ENCODE measurements at places on chromosomes 6 and 20.

DNA sequence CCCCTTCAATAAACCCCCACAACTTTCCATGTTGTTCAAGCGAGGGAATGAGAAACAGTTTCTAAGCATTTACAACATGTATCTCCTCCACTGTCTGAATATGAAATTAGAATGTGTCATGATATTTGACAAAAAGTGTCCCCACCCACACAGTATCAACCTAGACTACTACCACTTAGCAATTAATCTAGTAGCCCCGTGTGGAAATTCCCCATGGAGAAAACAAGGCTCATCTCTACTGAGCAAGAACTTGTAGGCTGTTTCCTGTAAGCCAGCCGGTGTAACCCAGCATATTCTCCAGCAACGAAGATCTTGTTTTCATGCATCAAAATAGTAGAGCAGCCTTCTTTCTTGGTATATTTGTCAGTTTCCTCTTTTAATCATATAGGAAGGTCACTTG, 115.0 kb downstream of the IRF4 start:
- peak; percentile 72 for DNase-seq

- DNase-seq = no peak
Observed at GRCh38 chr6:135094403-135094821, 39.8 kb upstream of the HBS1L start.

DNA sequence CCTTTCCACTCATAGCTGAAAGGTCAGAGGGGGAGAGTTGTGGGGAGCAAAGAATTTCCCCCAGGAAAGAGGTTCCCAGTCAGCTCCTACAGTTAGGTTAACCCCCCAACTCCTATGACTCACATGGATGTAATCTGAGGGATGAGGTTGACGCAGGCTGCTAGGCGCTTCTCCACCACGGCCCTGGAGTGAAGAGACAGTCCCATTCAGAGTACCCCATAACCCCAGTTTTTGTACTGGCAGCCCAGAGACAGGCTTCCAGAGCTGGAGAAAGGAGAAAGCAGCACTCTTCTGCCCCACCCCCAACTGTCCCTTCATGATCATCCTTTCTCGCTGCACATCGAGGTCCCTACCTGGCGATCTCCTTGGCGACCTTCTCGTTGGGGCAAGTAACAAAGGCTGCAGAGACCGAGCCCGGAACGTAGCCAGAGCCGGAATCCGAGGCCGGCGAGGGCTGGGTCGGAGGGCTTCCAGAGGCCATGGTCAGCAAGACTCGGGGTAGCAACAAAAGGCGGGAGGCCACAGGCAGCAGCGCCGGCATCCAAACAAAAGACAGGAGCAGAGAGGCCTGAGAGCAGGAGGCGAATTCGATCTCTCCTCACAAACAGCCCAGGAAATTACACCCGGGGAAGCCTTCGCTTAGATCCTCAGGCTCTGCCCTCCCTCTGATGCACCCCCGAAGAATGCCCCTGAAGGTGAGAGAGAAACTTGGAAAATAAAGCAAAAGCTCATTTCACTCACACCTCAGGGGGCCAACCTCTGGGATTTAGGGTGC, 592 bp downstream of the CUTA start:
- DNase-seq = no peak

GRCh38 chr6:131568726-131569125, 4.3 kb upstream of the ARG1 start:
- no peak for DNase-seq

- peak; percentile 21 for DNase-seq
Observed at GRCh38 chr6:55868771-55869479, 6.5 kb downstream of the BMP5 start.

DNA sequence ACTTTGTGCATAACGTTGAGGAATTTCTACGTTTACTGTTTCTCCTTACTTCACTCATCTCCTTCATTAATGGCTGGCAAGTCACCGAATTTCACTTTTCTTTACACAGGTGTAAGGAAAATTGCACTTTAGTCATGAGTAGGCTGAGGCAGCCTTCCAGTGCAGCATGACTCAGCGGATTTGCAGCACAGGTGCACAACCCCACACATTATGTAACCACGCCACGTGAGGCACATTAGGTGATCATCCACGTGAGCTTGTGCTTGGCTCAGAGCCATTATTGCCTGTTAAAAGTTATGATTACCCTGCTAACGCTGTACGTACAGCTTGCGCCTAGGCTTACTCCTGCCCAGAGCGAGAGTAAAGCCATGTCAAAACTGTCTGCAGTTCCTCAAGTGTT, 158.8 kb downstream of the NKAIN2 start:
- DNase-seq = no peak

DNA sequence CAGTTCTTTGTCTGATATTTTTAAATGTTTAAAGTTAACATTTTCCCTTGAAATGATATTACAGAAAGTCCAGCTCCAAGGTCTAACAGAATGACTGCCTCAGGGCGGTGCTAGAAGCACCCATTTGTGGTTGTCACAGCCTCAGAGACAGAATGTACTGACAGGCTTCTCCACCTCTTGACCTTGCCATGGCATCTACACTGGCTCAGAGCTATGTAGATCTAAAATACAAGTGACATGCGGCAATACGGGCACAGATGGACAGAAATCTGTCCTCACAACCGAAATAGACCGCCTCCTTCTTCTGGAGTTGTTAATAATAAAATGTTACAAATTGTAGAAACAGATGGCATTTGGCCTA, 167.2 kb upstream of the THEMIS start:
- DNase-seq = no peak

DNA sequence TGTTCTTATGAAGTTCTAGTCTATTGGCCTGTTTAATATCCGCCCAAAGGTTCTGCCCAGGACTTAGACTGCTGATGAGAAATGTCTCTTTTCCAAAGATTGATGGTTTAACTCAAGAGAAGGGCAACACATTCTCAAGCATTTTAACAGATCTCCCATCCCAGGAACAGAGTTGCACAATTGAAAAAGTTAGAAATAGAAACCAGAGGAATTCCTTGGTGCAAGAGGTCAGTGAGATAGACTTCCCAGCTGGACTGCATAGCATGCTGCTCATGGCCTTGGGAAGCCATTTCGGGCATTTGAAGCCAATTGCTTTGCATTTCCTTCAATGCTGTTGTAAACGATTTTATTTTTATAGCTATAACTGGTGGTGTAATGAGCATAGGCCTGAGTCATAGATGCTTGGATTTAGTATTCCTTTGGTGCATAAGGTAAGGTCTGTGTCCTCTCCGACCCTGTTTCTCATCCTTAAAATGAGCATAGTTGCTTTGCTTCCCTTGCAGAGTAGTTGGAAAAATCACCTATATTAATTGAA, 292.2 kb upstream of the JAG1 start:
- DNase-seq = no peak

DNA sequence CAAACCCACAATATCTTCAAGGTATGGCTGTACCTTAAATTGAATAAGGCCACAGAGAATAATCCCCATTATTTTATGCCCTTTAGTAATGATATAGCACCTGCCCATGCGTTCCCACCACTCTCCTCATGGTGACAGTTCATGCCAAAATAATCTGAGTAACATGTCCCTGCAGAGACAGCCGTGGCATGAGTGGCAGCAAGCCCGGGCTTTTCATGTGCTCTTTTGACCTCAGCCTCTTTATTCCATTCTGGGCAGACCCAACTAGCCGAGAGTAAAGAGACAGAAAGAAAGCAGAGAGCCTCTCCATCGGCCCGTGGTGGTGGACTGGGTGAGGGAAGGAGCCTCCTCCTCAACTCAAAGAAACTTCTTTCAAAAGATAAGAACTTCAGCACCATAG, 19.9 kb upstream of the POPDC3 start:
- no peak for DNase-seq

DNA sequence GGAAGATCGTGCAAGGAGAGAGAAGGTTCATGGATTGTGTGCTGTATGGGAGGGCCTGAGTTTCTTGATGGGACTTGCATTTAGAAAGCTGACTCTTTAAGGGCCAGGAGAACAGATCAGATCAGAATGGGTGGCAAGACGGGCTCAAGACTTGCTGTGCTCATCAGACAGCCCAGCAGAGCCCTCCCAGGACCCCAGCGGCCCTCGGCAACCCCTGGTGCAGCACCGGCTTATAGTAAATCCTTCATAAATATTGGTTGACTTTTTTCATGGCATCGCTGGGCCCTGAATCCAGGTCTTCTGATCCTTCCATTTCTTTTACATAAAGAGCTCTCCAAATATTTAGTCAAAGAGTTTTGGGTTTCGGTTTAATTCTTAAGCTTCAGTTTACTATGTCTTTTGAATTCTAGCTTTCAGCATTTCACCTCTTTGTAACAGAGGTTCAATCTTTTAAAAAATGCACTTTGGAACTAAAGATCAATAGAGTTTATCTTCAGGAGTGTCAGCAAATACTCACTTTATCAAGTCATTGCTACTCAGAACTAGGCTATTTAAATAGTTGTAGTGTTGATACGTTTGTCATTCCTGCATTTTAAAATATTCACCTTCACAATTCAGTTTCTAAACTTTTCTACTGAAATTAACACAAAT, 205.6 kb downstream of the ZDHHC14 start:
- DNase-seq = no peak

DNA sequence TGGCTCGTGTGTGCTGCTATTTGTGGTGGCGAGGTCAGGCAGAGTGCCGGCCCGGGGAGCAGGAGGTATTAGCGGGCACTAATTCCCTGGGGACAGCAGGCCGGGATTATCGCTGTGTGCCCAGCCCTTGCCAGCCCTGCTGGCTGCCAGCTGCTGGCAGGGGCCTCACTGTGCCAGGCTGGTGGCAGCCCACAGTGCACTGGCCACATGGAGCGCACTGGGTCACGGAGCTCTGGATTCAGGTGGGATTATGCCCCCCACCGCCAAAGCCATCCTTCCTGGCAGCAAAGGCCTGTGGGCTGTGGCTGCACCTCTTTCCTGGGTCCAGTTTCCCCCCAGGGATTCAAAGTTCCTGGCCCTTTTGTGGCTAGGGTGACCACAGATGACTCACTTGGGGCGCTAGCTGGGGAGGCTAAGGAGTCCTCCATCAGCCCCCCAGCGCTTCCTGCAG, 59.7 kb downstream of the YTHDF1 start:
- DNase-seq = no peak

DNA sequence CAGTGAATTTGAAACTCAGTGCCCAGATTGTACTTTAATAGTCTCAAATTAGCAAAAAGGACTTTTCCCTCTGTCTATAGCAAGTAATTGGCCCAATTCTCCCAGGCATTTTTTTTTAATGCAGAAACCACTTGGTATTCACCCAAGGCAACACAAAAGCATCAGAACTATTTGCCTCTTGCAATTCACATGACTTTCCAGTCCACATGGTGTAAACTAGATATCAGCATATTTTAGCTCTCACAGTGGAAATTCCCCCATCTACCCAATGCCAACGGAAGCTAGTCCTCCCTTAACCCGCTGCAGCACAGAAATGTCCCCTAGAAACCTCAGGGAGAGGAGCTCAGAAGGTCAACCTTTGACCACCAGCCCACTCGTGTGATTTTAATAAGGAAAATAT, 103.4 kb upstream of the CDYL start:
- DNase-seq = no peak

GRCh38 chr6:37171970-37172812, 2.2 kb downstream of the PIM1 start:
- peak; percentile 83 for DNase-seq

GRCh38 chr20:1664911-1665310, 7.3 kb upstream of the SIRPG start:
- peak; percentile 74 for DNase-seq

GRCh38 chr20:19850198-19850533, 92.1 kb downstream of the RIN2 start:
- no peak for DNase-seq

GRCh38 chr20:37776049-37776448, 82.2 kb downstream of the CTNNBL1 start:
- DNase-seq = no peak

GRCh38 chr20:53045941-53046340, 73.8 kb downstream of the TSHZ2 start:
- no peak for DNase-seq

DNA sequence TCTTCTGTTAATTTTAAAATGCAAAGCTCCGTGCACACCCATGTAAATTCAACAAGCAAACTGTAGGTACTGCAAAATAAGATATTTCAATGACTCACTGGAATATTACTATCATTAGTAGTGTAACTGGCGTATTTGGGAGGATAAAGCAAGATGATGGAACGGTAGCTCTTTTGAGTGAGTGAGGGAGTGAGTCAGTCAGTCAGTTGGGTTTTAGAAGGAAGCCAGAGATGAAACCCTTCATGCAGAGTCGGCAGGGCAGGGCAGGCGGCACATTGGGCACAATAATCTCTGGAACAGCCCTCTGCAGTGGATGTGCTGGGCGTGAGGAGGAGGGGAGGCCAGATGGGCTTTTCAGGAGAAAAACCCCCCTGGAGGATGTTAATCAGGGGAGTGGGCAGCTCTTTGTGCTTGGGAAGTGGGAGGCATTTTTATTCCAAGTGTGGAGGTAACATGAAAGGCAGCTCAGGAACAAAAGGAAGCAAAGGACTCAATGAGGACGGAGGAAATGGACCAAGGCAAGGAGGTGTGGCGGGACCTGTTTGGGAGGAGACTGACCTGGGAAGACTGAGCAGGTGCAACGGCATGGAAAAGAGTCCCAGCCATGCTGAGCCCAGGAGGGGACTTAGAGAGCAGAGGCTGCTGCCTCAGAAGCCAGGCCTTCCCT, 171.2 kb downstream of the ZDHHC14 start:
- DNase-seq = no peak

GRCh38 chr20:23622839-23623343, 14.9 kb downstream of the CST3 start:
- DNase-seq = no peak

GRCh38 chr20:8321001-8321400, 188.9 kb downstream of the PLCB1 start:
- no peak for DNase-seq

- DNase-seq = no peak
Observed at GRCh38 chr20:51036226-51036625, 13.3 kb upstream of the KCNG1 start.

- peak; percentile 50 for DNase-seq
Observed at GRCh38 chr20:46757754-46758678, 48.6 kb downstream of the SLC2A10 start.

DNA sequence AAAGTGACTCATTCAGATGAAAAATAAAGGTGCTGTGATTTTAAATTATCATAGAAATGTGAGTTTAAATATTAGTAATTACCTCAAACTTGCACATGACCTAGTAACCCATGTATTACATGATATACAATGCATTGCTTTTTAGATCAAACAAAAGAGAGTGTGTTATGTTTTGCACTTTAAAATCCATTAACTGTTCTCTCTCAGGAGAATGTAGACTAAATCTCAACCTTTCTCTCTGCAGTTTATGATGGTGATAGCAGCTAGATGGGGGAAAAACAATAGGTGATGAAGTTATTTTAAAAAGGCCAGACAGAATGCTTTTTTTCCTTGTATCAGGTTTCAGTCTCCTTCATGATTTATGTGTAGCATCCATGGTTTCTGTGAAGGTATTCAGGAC, 404.4 kb upstream of the RNF217 start:
- no peak for DNase-seq

DNA sequence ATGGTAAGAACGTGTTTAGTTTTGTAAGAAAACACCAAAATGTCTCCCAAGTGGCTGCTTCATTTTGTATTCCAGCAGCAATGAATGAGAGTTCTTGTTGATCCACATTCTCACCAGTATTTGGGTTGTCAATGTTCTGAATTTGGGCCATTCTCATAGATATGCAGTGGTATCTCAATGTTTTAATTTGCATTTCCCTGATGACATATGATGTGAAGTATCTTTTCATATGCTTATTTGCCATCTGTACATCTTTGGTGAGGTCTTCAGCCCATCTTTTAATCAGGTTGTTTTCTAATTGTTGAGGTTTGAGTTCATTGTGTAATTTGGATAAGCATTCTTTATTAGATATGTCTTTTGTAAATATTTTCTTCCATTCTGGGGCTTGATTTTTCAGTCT, 436.8 kb upstream of the IRAK1BP1 start:
- no peak for DNase-seq
